Adrenal gland (tissue), 19 donors: ENCODE measurements at places on chromosomes 16 and 17.

DNA sequence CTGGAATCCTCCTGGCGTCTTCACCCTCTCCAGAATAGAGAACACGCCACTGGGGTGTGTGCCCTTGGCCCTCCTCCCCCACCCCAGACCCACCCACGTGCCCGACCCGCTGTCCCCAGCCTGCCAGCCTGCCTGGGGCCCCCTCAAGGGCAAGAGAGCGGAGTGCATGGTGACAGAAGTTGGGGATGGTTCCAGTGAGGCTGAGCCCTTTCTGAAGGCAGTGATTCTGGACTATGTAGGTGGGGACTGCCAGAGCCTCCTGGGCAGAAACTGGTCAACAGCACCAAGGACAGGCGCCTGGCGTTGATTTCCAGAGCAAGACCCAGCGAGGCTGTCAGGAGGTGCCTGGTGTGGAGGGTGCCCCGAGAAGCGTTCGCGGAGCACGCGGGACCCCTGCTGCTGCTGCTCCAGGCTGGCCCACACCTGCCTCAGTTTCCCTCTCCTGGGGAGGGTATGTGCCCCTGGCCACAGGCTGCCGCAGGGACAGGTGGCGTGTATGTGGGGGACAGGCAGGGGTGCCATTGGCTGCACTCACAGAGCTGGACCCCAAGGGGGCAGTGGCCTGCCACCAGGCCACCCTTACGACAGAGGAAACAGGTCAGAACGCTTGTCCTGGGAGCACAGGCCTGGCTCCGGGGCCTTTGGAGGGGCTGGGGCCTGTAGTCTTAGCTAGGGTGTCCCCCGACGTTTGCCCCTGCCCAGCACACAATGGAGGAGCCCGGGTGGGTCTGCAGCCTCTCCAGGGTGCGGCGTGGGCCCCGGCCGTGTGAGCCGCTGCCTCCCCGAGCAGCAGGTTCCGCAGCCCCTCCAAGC is 1.2 kb downstream of the SSTR5 start:
- peaks cover 26% of the 10 kb centered on the region for H3K27me3 ChIP-seq
- no peaks in the 10 kb centered on the region for H3K36me3 ChIP-seq
- no peak overlapping the region for H3K27ac ChIP-seq
- no peaks in the 10 kb centered on the region for H3K4me1 ChIP-seq
- H3K4me3 ChIP-seq = no peak overlapping the region

DNA sequence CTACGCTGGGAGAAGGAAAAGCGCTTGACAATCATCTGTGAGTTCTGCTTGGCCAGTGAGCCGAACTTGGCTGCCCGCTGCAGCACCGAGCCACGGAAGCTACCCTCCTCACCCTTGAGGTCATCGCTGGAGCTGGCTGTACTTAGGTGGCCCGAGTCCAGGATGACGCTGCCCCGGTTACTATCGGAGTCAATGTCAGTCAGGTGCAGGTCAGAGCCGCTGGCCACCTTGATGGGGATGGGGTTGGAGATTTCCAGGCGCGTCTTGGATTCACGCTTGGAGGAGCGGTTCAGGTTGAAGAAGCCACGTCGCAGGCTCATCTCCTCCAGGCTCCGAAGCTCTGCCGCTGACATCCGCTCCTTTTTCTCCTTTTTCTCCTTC is 13.7 kb downstream of the MYO18A start:
- H3K4me3 ChIP-seq = no peak overlapping the region
- peak; percentile 14 for DNase-seq
- no peak overlapping the region for H3K27ac ChIP-seq
- H3K4me1 ChIP-seq = peaks cover 26% of the 10 kb centered on the region

DNA sequence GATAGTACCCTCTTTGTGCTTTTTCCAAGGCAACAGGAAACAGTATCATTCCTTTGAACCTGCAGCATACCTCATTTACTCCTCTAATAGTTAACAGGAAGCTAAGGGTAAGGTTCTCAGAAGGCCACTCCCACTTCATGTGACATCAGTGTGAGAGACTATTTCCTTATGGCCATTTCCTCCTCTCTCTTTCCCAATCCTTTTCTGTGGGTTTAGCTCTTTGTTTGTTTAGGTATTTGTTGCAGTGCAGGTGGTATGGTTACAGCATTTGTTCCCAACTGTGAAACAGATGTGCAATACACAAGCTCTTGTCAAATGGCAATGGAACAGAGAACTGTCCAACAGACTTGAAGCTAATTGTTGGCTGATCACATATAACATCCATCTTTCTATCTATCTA is 14.7 kb downstream of the TMC5 start:
- no peak for DNase-seq
- H3K4me3 ChIP-seq = no peak overlapping the region

DNA sequence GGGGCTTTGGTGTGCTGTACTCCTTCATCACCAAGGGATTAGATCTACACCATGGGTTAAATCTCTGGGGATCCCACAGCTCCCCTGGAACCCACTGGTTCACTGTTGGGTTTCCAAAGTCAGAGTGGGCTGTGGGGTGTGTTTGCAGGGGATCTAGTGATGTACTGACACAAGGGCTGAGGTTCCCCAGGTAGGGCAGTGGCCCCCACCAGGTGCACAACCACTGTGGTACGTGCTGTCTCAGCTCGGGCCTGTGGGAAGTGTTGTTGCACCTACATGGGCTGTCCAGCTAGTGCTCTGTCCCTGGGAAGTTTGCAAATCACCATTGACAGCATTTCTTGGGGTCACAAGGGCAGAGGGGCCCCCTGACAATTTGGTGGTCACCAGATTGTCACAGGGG is 134.4 kb upstream of the CDH8 start:
- no peaks in the 10 kb centered on the region for H3K36me3 ChIP-seq
- no peak for DNase-seq
- H3K27ac ChIP-seq = no peak overlapping the region
- no peak overlapping the region for H3K4me3 ChIP-seq

GRCh38 chr17:8384801-8385378 is 1.9 kb upstream of the RPL26 start:
- H3K27me3 ChIP-seq = no peaks in the 10 kb centered on the region
- H3K36me3 ChIP-seq = no peaks in the 10 kb centered on the region
- no peak overlapping the region for H3K4me3 ChIP-seq

GRCh38 chr17:62999736-63000135 is 33.7 kb downstream of the TANC2 start:
- H3K4me3 ChIP-seq = no peak overlapping the region
- no peak for DNase-seq
- H3K36me3 ChIP-seq = no peaks in the 10 kb centered on the region
- no peaks in the 10 kb centered on the region for H3K27me3 ChIP-seq

GRCh38 chr17:63132459-63132911 is 166.4 kb downstream of the TANC2 start:
- no peaks in the 10 kb centered on the region for H3K36me3 ChIP-seq
- H3K27me3 ChIP-seq = no peaks in the 10 kb centered on the region
- H3K4me3 ChIP-seq = no peak overlapping the region
- no peak for DNase-seq
- H3K4me1 ChIP-seq = no peaks in the 10 kb centered on the region

- H3K36me3 ChIP-seq = no peaks in the 10 kb centered on the region
- no peaks in the 10 kb centered on the region for H3K27me3 ChIP-seq
- no peak for DNase-seq
- no peaks in the 10 kb centered on the region for H3K4me1 ChIP-seq
- no peak overlapping the region for H3K4me3 ChIP-seq
Measured at GRCh38 chr17:32015245-32016013, 8.2 kb downstream of the LRRC37B start.

DNA sequence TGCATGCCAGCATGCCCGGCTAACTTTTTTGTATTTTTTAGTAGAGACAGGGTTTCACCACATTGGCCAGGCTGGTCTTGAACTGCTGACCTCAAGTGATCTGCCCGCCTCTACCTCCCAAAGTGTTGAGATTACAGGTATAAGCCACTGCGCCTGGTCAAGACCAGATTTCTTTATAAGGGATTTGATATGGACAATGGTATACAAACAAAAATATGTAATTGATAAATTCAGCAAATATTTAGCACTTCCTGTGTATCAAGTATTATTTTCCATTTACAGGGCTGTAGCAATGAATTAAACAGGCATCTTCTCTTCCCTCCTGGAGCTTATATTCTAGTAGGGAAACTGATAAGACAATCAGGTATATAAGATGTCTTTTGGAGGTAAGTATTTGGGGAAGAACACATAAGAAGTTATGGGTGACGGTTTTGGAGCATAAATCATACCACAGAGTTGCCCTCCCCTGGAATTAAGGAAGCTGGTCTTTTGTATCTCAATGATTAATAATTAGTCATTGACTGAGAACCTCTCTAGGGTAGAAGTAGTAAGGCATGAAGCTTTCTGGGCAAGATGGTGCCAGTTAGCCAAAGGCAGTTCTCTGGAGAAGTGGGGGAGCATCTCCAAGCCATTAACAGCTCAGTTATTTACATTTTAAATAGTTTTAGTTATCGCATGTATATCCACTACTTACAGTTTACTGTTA is 35.8 kb downstream of the TANC2 start:
- H3K27ac ChIP-seq = no peak overlapping the region
- no peaks in the 10 kb centered on the region for H3K4me1 ChIP-seq
- no peak overlapping the region for H3K4me3 ChIP-seq
- DNase-seq = no peak

DNA sequence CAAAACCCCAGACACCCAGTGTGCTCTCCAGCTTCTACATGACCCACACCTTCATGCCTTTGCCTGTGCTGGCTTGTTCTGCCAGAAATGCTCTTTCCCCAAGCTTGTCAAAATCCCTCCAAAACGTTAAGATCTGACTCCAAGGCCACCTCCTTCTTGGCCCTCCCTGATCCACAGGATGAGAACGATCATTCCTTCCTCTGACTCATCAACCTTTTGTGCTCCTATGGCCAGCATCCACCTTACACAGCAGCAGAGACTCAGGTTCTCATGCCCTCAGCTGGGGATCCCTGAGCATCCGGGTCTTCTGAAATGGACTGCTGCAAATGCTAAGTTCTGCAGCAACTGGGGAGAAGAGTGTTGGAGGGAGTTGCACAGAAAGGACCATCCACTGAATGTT is 2.9 kb downstream of the ZBTB4 start:
- H3K4me1 ChIP-seq = peaks cover 53% of the 10 kb centered on the region
- H3K4me3 ChIP-seq = no peak overlapping the region
- H3K36me3 ChIP-seq = no peaks in the 10 kb centered on the region
- no peaks in the 10 kb centered on the region for H3K27me3 ChIP-seq
- no peak for DNase-seq

DNA sequence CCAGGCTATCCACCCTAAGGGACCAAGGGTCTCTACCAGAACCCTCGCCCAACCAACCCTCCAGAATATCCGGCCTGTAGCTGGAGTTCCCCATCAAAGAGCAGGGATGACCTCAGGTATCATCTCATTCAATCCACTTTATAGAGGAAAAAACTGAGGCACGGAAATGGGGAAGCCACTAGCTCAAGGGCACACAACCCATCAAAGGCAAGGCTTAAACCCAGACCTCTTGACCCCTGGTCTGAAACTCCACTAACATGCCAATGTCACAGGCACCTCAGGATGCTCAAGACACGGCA is 1.6 kb downstream of the TBC1D10B start:
- H3K4me1 ChIP-seq = peaks cover 39% of the 10 kb centered on the region
- DNase-seq = no peak
- peak overlapping the region; percentile 31 for H3K4me3 ChIP-seq
- H3K36me3 ChIP-seq = no peaks in the 10 kb centered on the region

DNA sequence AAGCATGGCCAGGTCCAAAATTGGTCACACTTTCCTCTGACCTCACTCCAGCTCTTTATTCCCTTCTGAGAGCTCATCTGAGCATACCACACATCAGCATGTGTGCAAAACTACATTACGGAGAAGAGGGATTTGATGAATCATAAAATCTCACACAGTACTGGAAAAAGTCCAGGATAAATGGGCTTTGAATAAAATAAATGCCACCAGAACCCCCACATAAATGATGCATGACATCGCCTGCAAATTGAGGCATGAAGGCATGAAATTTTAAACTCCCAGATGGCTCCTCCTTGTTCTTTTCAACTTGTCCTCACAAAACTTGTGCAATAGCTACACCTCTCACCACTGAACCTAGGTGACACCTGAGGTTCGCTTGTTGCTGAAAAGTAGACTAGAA is 439.5 kb downstream of the CA10 start:
- H3K4me3 ChIP-seq = no peak overlapping the region
- no peak for DNase-seq
- H3K36me3 ChIP-seq = no peaks in the 10 kb centered on the region
- H3K27me3 ChIP-seq = no peaks in the 10 kb centered on the region
- no peaks in the 10 kb centered on the region for H3K4me1 ChIP-seq

DNA sequence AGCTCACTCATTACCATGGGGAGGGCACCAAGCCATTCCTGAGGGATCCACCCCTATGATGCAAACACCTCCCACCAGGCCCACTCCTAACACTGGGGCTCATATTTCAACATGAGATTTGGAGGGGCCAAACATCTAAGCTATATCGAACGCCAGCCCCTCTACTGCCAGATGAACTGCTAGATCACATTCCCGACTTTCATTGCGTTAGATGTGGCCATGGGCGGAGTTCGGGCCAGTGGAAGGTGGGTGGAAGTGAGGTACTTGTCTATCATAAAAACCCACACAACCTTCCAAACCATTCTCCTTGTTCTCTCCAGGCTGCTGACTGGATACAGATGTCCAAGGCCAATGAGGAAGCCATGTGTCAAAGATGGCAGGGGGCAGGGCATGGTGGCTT is 27.0 kb upstream of the ANKRD40CL start:
- H3K4me3 ChIP-seq = no peak overlapping the region
- no peaks in the 10 kb centered on the region for H3K4me1 ChIP-seq
- no peaks in the 10 kb centered on the region for H3K36me3 ChIP-seq
- H3K27me3 ChIP-seq = no peaks in the 10 kb centered on the region
- H3K27ac ChIP-seq = no peak overlapping the region
- DNase-seq = no peak

- H3K27me3 ChIP-seq = no peaks in the 10 kb centered on the region
- peak; percentile 85 for DNase-seq
- H3K27ac ChIP-seq = no peak overlapping the region
- H3K36me3 ChIP-seq = peaks cover 28% of the 10 kb centered on the region
- no peak overlapping the region for H3K4me3 ChIP-seq
Measured at GRCh38 chr17:3647769-3648555, 11.4 kb downstream of the CTNS start.

- peak overlapping the region; percentile 72 for H3K4me3 ChIP-seq
- H3K36me3 ChIP-seq = no peaks in the 10 kb centered on the region
- peak; percentile 75 for DNase-seq
- peak overlapping the region; percentile 84 for H3K27ac ChIP-seq
- H3K4me1 ChIP-seq = no peaks in the 10 kb centered on the region
Measured at GRCh38 chr17:67378454-67379250, 1.6 kb downstream of the PITPNC1 start.

- no peaks in the 10 kb centered on the region for H3K36me3 ChIP-seq
- no peak for DNase-seq
- no peaks in the 10 kb centered on the region for H3K27me3 ChIP-seq
- H3K4me1 ChIP-seq = no peaks in the 10 kb centered on the region
Measured at GRCh38 chr16:89999831-90000574, 19.3 kb downstream of the DBNDD1 start.

GRCh38 chr17:33674685-33675084 is 381.6 kb upstream of the ASIC2 start:
- no peak overlapping the region for H3K4me3 ChIP-seq
- no peaks in the 10 kb centered on the region for H3K36me3 ChIP-seq
- H3K4me1 ChIP-seq = no peaks in the 10 kb centered on the region
- peak; percentile 64 for DNase-seq
- H3K27ac ChIP-seq = no peak overlapping the region

GRCh38 chr16:49698453-49698815 is 157.5 kb downstream of the ZNF423 start:
- no peak for DNase-seq
- peaks cover 18% of the 10 kb centered on the region for H3K4me1 ChIP-seq
- H3K27me3 ChIP-seq = no peaks in the 10 kb centered on the region
- no peak overlapping the region for H3K27ac ChIP-seq
- H3K4me3 ChIP-seq = no peak overlapping the region
- H3K36me3 ChIP-seq = no peaks in the 10 kb centered on the region

- peaks cover 9% of the 10 kb centered on the region for H3K4me1 ChIP-seq
- H3K27me3 ChIP-seq = peaks cover 14% of the 10 kb centered on the region
- H3K27ac ChIP-seq = no peak overlapping the region
- peak; percentile 69 for DNase-seq
- no peaks in the 10 kb centered on the region for H3K36me3 ChIP-seq
Measured at GRCh38 chr17:79933863-79934652, 94.8 kb upstream of the CBX4 start.
